ENCODE measurements at places on chromosomes 11 and 22.

DNA sequence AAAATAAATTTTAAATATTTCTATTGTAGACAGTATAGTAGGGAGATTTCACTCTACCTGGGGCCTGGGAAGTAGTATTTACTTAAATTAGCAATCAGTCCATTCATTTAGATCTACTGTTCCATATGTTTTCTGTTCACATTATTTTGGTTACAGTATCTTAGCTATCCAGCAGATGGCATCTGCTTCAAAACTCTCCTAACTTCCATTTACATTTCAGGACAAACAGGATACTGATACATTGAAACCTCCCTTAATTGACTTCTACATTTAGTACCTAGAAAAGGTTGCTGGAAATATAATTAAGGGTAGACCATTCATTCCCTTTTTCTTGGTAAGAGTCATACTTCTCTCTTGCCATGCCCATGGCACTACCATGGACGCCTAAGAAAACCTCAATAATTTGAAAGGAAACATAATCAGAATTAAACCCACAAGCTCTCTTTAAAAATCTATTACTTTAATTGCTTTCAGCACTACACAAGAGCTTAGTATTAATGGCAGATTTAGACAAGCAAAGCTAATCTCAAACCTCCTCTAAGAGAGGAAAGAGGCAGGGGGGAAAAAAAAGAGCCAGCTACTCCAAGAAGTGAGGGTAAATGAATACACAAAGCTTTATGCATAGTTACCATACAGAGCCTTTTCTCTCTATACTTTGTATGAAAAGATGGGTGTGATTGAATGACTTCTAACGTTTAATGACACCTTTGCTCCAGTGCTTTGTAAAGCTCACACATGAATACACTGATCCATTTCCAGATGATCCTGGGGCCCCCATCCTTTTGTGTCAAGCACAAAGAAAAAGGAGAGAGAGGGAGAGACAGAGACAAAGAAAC lies 131.2 kb upstream of the MTMR2 start:
- DNase-seq, result no peak
- H3K36me3 ChIP-seq, result no peaks in the 10 kb centered on the region
- no peak overlapping the region for H3K4me3 ChIP-seq
- no peaks in the 10 kb centered on the region for H3K4me1 ChIP-seq
- no peaks in the 10 kb centered on the region for H3K27me3 ChIP-seq
- no peak overlapping the region for H3K27ac ChIP-seq

GRCh38 chr11:114892381-114893197 lies 214.3 kb downstream of the NXPE2 start:
- no peaks in the 10 kb centered on the region for H3K27me3 ChIP-seq
- peaks cover 6% of the 10 kb centered on the region for H3K4me1 ChIP-seq
- H3K27ac ChIP-seq, result no peak overlapping the region
- no peaks in the 10 kb centered on the region for H3K36me3 ChIP-seq
- no peak overlapping the region for H3K4me3 ChIP-seq

DNA sequence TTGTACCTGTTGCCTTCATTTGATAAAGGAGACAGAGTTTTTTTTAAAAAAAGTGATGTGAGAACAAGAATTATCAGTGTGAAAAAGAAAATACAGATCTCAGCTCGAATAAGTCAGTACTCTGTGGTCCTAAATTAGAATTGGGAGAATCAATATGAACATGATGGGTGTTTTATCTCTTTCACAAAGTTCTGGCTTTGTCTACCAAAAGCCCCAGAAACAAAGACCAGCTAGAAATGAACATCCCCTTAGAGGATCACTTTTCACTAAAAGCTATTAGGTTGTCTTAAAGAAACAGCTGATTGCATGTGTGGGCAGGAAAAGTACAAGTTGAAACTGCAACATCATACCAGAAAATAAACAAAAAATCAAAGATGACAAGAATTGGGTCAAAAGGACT lies 8.4 kb upstream of the ST14 start:
- H3K36me3 ChIP-seq, result no peaks in the 10 kb centered on the region
- peaks cover 15% of the 10 kb centered on the region for H3K4me1 ChIP-seq
- no peak overlapping the region for H3K27ac ChIP-seq
- no peaks in the 10 kb centered on the region for H3K27me3 ChIP-seq
- H3K4me3 ChIP-seq, result no peak overlapping the region

DNA sequence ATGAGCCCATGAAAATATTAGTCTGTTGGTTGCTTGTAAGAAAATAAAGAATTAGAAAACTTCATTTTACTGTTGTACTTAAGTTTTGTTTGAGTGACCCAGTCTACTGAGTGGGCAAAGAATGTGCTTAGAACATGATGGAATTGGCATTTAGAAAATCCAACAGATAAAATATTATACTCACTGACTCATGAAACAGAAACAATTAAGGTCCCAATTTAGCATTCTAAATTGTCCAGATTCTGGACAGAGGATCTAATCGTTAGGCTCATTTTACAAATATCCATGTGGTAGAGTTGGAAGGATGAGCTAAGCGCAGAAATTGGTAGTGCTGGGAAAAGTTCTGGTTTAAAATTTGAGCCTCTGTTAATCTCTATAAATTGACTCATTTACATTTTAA lies 45.4 kb downstream of the METTL15 start:
- H3K27ac ChIP-seq, result no peak overlapping the region
- H3K36me3 ChIP-seq, result peaks cover 3% of the 10 kb centered on the region
- H3K4me3 ChIP-seq, result no peak overlapping the region
- H3K4me1 ChIP-seq, result no peaks in the 10 kb centered on the region
- no peak for DNase-seq

DNA sequence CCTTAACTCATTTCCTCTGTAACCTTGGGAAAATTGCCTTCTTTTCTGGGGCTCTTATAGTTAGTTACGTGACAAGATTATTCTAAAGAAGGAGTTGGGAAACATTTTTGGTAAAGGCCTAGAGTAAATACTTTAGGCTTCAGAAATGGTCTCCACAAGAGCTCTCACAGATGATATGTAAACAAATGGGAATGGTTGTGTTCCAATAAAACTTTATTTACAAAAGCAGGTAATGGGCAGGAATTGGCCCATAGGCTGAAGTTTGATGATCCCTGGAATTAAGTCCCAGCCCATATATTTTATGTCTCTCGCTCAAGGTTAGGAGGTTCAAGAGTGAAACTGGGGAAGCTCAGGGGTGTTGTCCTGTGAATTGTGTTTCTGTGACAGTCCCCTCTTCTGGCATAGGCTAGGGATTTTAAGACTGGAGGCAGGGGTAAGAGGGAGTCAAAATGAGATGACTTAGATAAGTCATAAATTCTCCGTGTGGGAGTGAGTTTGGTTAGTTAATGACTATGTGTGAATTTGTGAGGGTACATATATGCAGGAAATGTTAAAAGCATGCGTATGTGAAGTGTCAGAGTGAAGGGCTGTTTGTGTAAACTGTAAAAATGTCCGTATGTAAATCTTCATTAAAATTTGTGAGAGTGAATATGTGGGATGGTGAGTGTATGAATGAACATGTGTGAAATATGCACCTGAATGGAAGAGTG lies 7.4 kb upstream of the OR52B4 start:
- H3K4me1 ChIP-seq, result no peaks in the 10 kb centered on the region
- no peak for DNase-seq
- H3K4me3 ChIP-seq, result no peak overlapping the region
- no peak overlapping the region for H3K27ac ChIP-seq

GRCh38 chr22:32714458-32715430 lies 86.8 kb upstream of the TIMP3 start:
- no peaks in the 10 kb centered on the region for H3K36me3 ChIP-seq
- DNase-seq, result no peak

Measured in body of pancreas (tissue), 4 donors.